ENCODE measurements at places on chromosomes 6 and 20.

GRCh38 chr6:30411515-30412207 is 66.7 kb downstream of the RPP21 start:
- peak; percentile 25 for DNase-seq

DNA sequence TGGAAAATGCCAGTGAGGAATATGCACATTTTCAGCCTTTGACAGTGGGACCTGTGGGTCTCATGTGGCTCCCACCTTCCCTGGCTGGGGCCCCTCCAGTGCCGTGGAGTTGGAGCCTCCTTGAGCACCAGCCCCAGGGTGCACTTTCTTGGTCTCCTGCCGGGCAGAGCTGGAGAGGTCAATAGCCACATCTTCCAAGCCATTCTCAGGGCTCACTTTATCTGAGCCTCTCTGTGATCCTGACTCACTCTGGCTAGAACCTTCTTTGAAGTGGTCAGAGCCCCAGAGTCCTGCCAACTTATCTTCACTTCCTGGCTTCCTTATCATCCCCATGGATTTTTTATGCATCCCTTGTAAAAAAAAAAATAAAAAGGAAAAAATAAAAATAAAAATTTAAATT is 5.7 kb downstream of the VSX1 start:
- DNase-seq = no peak

- peak; percentile 8 for DNase-seq
These were observed 780 bp downstream of the ZCCHC3 start for GRCh38 chr20:297925-298775.

- DNase-seq = no peak
These were observed 45.2 kb upstream of the TFAP2A start for GRCh38 chr6:10460096-10460495.

DNA sequence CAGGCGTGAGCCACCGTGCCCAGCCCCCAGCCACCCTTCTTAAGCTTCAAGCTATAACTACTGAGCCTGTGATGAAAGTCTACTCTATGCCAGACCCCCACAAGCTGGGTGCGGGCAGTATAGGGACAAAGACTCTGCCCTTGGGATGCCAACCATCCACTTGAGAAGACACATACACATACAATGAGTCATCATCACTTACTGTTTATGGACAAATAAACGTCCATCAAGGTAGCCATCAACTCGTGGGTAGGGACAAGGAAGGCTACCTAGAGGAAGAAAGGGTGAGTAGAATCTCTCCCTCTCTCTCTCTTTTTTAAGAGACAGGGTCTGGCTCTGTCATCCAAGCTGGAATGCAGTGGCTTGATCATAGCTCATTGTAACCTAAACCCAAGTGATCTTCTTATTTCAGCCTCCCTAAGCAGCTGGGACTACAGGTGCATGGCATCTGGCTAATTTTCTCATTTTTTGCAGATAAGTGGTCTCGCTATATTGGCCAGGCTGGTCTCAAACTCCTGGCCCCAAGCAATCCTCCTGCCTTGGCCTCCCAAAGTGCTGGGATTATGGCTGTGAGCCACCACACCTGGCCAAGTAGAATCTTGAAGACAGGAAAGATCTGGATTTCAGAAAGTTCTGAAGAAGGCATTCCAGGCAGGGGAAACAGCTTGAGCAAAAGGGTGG is 2.6 kb upstream of the TP53INP2 start:
- no peak for DNase-seq

GRCh38 chr6:44161997-44162338 is 3.3 kb downstream of the CAPN11 start:
- no peak for DNase-seq

DNA sequence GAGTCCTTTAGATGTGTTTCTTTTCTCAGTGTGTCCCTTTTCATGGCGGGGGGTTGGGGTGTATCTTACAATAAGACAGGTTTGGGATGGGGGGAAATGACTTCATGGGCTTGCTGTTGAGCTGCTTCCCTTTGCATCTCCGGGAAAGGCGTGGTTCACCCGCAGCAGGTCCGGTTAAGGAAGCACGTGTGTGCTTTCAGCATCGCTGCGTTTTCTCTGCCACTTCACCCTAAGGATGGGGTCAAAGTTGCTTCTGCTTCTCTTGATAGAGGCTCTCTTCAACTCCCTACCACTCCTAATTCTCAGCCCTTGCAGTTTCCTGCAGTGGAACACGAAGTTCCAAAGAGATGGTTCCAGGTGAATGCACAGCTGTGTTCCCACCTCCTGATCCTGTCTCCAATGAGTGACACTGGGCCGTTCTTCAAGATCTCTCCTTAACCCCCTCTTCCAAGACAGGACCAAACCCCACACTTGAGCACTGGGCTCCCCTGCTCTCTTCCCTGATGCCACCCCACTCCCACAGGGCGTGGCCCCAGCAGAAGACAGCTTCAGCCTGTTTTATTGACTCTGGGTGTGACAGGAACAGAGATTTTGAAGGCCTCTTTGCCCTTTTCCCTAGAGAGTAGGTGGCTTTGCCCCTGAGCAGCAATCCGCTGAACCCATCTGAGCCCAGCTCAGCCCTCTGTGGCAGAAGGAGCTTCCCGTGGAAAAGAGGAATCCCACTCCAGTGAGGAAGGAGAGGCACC is 85.2 kb downstream of the PLEKHG1 start:
- DNase-seq = no peak

GRCh38 chr6:62615366-62616015 is 329.5 kb upstream of the KHDRBS2 start:
- no peak for DNase-seq

GRCh38 chr6:140940251-140940925 is 1192.3 kb upstream of the GJE1 start:
- no peak for DNase-seq

DNA sequence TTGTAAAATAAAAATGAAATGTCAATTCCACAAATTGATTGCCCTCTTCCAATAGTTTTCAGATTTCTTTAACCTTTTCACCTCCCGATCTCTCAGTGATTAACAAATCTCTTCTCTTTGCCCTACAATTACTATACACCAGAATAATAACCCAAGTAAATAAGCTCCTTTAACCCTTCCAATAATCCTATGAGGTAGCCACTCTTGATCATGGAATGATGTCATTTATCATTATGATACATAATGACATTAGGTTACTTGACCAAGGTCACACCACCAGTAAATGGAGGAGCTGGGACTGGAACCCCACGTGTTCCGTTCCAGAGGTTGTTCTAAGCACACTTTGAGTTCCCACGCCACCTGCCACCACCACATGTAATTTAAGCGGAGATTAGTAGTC is 54.8 kb downstream of the ADAT2 start:
- no peak for DNase-seq

GRCh38 chr6:109052018-109052651 is 42.5 kb downstream of the SESN1 start:
- no peak for DNase-seq

DNA sequence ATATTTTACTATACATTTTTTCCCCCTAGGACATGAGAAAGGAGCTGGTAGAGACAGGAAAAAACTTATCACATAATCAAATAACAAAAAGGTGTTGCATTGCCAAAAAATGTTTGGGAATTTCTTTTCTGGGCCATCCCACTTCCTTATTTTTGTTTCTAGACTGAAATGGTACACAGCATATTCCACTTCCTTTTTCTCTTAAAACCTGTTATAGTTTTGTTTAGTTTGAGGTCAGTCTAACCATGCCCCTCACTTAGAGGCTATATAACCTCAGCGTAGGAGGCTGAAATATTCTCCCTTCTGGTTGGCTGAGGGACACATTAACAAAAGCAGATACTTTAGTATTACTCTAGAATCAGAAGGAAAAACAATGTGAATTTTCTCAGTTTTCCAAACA is 323.9 kb downstream of the GJA1 start:
- no peak for DNase-seq

GRCh38 chr6:73610444-73611275 is 43.1 kb downstream of the SLC17A5 start:
- no peak for DNase-seq

DNA sequence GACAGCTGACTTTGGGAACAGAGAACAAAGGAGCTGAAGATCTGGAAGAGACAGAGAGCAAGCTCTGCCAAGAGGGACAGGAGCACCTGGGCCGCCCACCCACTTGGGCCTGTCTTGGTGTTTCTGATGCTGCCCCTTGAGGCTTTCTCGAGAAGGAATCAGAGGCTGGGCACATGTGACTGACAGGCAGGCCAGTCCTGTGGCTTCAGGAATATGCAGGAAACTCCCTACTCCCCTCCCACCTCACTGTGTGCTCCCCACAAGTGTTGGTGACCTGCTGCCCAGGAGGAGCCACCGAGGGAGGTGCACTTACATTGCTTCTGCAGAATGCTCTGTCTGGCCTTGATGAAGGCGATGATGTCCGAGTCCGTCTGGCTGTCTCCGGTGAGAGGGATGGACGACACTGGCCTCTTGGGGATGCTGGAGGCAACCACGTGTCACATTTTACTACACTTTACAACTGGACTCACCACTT is 20.9 kb upstream of the KCNK16 start:
- no peak for DNase-seq

- DNase-seq = no peak
These were observed 2.0 kb downstream of the SEMG2 start for GRCh38 chr20:45223136-45223535.

DNA sequence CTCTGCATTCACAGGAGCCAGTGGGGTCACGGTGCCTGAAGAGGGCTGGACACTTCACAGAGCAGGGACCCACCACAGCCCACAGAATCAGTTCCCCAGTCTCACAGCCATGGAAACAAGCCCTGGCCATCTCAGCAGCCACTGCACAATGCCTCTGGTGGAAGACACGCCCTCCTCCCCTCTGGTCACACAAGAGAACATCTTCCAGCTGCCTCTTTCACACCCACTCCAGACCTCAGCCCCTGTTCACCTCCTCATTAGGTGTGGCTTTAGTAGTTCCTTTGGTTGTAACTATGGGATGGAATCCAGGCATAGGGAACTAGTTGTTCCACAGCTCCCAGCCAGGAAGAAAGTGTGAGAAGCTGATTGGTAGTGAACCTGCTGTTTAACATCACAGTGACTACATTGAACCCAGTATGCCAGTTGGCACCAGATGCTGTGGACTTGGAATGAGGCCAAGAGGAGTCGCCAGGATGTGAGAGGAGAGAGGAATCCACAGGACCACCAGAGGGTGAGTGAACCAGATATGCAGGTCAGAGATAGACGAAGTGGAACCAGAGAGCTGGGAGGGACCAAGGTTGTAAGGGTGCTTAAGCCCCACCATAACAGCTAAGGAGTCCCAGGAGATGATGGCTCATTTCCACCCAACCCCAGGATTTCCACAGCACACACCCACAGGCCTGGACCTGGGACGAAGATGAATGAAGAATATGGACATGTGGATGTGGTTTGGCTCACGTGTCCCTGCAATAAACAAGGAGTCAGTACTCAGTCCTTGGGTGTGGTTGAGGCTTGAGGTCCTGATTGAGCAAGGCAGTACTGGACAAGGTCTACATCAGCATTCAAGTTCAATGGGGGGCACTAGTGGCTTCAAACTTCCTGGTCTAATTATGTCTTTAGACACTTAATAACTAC is 8.8 kb upstream of the BTN3A3 start:
- DNase-seq = no peak

DNA sequence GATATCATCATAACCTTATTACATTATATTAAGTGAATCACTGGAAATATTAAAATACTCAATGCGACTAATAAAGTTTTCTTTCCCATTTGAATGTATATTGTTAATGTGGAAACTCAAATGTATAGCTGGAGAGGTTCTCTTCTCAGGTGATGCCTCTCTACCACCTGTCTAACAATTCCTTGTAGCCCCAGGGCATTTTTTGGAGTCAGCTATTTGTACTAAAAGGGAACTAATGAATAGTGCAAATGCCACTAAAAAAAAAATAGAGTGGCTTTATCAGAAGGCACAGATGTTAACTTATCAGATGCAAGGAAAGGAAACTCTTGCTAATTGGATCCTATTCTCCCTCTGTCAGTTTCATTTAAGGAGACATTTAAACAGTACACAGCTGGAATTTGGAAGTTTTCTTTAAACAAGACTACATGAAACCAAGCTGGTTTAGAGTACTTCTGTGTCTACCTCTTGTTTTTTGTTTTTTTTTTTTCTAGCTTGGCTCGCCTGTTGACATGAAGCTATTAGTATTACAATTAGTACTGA is 897.0 kb upstream of the SLC35B3 start:
- no peak for DNase-seq

DNA sequence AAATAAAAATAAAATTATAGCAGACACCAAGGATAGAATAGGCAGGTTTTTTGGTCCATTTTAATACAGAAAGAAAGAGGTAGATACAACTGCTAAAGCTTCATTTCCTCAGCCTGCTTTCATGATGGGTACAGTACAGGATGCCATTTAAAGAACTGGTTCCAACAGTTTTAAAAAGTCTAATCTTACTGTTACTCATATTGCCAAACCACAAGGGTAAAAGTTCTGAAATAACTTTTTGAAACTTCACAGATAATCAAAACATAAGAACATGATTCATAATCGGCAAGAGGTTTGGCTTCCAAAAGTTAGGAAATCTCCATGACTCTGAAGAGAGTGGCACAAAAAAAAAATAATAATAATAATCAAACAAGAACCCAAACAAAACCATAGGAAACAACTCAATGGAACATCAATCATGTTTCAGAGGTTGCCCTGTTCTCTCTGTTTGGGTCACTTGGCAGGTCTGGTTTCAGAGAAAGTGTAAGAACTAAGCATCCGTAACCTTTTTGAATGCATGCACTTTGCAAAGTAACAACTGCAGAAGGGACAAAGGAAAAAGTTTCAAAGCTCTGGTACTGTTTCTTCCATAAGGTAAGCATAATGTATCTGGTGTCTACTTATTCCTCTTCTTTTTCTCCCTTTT is 79.7 kb downstream of the SMLR1 start:
- no peak for DNase-seq

DNA sequence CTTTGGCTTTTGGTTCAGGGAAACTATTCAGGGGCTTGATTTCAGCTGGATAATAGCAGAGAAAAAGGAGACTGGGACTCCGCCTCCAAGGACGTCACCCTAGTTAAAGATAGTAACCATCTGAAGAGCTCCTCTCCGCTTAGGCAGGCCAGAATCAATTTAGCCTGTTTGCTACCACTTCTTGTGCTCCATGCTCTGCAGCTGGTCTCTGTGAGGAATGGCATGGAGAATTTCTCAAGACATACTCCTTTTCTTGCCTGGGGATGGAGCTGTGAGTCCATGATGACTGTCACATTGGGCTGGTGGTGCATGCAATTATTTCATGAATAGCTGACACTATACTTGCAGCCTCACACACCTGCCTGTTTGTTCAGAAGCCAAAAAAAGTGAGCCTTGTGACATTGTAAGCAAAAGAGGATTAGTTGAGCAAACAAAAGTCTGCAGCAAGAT is 61.4 kb downstream of the TXLNB start:
- no peak for DNase-seq

GRCh38 chr6:5142131-5142530 is 57.0 kb downstream of the PPP1R3G start:
- no peak for DNase-seq

DNA sequence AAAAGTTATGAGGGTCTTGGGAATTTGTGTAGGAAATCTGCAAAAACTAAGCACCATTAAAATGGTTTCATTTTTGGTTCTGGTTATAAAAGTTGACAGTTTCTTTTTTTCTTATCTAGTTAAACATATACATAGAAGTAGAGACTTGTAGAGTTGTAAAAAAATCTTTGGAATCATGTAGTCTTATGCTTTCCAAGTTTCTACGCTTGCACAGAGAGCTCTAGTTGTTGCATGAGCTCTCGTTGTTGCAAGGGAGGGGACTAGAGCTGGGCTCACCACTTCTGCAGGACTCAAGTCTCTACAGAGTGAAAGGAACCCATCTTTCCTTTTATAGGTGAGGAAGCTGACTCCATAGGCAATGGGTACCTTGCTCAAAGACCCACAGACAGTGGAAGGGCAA is 21.6 kb upstream of the CCN2 start:
- DNase-seq = no peak

- DNase-seq = no peak
These were observed 1.5 kb upstream of the FAM83D start for GRCh38 chr20:38924718-38925117.
